ENCODE measurements at places on chromosomes 5 and 9. TPM values are rescaled to one million over a fixed set of nuclear protein-coding genes. Genes with fewer than 3 reads are reported as not detected.

Gene SERF1A
- total RNA-seq, result 13.2 TPM

Gene CEP72
- total RNA-seq, result 12.3 TPM

Gene FAM81B
- not detected for total RNA-seq

Gene NRARP
- total RNA-seq, result 2.3 TPM

Gene FAT2
- not detected for total RNA-seq

Gene ZBED3
- 3.2 TPM for total RNA-seq

Gene C5orf58
- not detected for total RNA-seq

Gene STPG3
- total RNA-seq, result not detected

Gene NTNG2
- 32.6 TPM for total RNA-seq

Gene DIRAS2
- total RNA-seq, result not detected

Gene LCN10
- total RNA-seq, result not detected

Gene DHFR
- 12.0 TPM for total RNA-seq

Gene PROB1
- 0.91 TPM for total RNA-seq

Gene ADAMTS6
- total RNA-seq, result 0.47 TPM

Gene FOXD4
- total RNA-seq, result not detected

Gene TMEM252
- not detected for total RNA-seq
